ENCODE measurements at places on chromosomes 5 and 9. TPM values are rescaled to one million over a fixed set of nuclear protein-coding genes. Genes with fewer than 3 reads are reported as not detected.

GRCh38 chr9:33329979-33330378, 39.7 kb downstream of the NFX1 start:
- H3K4me1 ChIP-seq = no peaks in the 10 kb centered on the region
- H3K27me3 ChIP-seq = no peaks in the 10 kb centered on the region
- H3K4me3 ChIP-seq = no peak overlapping the region

DNA sequence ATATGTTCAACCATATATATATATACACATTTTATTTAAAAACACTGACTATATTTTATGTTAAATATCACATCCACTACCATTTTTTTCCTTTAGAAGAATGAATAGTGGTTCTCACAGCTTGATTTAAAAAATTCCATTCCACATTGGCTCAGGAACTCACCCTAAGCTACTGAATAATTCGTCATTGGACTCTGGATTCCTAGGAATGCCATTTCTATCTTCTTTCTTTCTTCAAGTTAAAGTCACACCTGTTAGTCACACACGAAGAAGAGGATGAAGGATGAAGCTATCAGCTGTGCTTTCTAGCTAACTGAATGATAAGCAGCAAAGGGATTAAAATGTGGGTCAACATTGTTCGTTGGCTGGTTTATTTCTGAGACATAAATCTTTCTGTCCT, 7.9 kb downstream of the ELOVL7 start:
- DNase-seq = no peak
- H3K4me1 ChIP-seq = no peaks in the 10 kb centered on the region
- no peaks in the 10 kb centered on the region for H3K27me3 ChIP-seq
- H3K27ac ChIP-seq = no peak overlapping the region

- no peaks in the 10 kb centered on the region for H3K27me3 ChIP-seq
- DNase-seq = no peak
- H3K27ac ChIP-seq = no peak overlapping the region
- no peaks in the 10 kb centered on the region for H3K36me3 ChIP-seq
- H3K4me3 ChIP-seq = no peak overlapping the region
These were observed 203.1 kb downstream of the SAXO1 start for GRCh38 chr9:18829873-18830272.

DNA sequence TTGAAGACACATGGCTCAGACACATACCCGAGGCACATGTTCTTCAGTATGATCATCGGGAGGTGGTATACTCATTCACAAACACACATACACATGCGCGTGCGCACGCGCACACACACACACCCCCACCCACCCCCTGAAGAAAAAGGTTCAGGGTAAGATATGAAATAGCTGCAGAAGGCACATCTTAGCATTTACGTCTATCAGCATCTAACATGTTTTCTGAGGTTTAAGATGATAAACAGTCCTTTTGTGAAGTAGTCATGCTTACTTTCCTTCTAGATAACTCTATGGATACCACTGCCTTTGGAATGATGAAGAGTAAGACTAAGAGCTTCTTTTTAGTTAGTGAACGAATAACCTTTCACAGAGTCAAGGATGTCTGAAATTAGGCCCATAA, 105.1 kb upstream of the GNA14 start:
- no peaks in the 10 kb centered on the region for H3K36me3 ChIP-seq
- H3K4me3 ChIP-seq = no peak overlapping the region
- H3K4me1 ChIP-seq = no peaks in the 10 kb centered on the region
- DNase-seq = no peak

DNA sequence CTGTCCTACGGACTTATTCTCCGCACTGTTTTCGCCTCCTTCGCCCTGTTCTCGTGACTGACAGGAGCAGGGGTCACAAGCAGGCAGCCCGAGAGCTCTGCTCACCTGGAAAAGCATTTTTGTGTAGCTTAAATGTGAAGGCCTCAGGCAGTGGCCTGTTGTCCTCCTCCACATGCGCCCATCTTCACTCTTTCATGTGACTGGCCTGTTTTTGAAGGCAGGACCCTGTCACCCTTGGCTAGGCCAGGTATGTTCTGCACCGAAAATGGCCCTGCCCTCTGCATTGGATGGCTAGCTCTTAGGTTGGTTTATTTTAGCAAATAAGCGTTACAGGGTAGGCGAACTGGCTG, 614 bp upstream of the CPLANE1 start:
- peak overlapping the region; percentile 77 for H3K27ac ChIP-seq
- peaks cover 6% of the 10 kb centered on the region for H3K4me1 ChIP-seq
- DNase-seq = no peak
- no peaks in the 10 kb centered on the region for H3K27me3 ChIP-seq
- peak overlapping the region; percentile 75 for H3K4me3 ChIP-seq

DNA sequence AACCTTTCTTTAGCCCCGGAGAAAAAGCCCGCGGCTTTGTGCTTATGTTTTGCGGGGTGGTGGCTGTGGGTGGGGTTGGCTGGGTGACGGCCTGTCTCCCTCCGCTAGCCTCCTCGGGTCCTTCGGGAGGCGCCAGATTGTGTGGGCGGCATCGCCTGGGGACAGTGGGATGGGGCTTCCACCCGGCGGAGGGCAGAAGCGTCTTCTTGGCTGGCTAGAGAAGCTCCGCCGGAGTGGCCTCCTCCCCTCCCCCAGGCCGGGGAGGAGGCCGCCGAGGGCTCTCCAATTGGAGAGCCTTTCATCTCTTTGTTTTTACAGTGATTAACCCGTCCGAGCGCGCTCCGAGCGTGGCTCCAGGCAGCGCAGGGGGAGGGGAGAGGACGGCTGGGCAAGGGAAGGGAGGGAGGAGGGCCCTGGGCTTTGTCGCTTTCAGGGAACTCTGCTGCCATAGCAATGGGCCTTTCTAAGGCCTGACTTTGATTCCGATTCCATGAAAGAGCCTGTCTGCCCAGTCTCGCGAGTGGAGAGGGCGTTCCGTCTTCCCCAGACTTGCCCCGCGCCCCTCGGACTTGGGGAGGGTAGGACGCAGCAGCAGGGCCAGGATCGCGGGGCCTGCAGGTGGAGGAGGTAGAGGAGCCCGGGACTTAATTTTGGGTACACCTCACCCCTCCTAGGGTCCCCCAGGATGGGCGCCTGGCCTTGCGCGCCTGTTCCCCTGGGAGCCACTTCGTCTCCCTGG, 36.7 kb upstream of the TIFAB start:
- no peak for DNase-seq
- H3K4me3 ChIP-seq = no peak overlapping the region
- no peak overlapping the region for H3K27ac ChIP-seq
- H3K36me3 ChIP-seq = no peaks in the 10 kb centered on the region
- no peaks in the 10 kb centered on the region for H3K27me3 ChIP-seq

DNA sequence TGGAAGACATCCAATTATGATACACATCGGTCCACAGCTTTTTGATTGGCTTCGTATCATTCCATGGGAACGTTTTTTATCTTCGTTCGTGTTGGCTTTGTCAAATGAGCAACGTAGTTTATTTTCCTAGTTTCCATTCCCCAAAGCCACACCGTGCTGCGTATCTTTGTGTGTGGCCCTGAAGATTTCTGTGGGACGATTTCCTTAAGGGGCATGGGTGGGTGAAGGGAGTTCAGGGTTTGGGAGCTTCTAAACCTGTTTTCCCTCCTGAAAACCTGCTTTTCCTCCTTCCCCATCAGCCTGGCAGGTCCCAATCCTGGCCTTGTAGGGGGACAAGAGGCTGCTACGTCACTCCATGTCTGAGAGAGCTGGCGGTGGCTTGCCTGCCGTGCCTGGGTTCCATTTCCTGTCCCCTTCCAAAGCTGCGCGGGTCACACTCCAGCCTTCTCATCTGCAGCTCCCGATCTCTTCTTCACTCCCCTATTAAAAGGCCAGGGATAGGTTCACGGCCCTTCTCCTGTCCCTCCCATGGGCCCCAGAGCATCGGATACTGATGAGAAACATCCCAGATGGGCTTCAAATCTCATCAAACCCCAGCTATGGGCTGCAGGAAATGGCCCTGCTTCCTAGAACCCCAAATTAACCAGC, 23.5 kb upstream of the ASS1 start:
- no peak overlapping the region for H3K4me3 ChIP-seq
- no peaks in the 10 kb centered on the region for H3K4me1 ChIP-seq
- H3K27me3 ChIP-seq = no peaks in the 10 kb centered on the region
- H3K36me3 ChIP-seq = no peaks in the 10 kb centered on the region
- H3K27ac ChIP-seq = no peak overlapping the region
- no peak for DNase-seq

DNA sequence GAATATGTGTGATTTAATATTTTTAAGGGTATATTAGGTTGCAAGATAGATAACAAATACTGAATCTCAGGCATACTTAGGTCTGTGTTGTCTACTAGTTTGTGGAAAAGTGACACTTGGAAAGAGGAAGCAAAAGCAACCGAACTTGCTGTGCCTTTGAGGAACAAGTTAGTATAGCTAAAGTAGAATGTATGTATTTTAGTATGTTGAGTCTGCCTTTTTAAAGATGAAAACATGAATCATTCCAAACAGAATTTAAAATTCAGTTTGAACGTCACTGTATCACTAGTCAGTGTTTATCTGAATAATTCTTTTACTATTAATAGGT, 12.9 kb downstream of the TLE4 start:
- no peak for DNase-seq
- H3K27me3 ChIP-seq = no peaks in the 10 kb centered on the region
- H3K4me1 ChIP-seq = peaks cover 45% of the 10 kb centered on the region
- H3K4me3 ChIP-seq = no peak overlapping the region
- H3K27ac ChIP-seq = no peak overlapping the region
- H3K36me3 ChIP-seq = no peaks in the 10 kb centered on the region

DNA sequence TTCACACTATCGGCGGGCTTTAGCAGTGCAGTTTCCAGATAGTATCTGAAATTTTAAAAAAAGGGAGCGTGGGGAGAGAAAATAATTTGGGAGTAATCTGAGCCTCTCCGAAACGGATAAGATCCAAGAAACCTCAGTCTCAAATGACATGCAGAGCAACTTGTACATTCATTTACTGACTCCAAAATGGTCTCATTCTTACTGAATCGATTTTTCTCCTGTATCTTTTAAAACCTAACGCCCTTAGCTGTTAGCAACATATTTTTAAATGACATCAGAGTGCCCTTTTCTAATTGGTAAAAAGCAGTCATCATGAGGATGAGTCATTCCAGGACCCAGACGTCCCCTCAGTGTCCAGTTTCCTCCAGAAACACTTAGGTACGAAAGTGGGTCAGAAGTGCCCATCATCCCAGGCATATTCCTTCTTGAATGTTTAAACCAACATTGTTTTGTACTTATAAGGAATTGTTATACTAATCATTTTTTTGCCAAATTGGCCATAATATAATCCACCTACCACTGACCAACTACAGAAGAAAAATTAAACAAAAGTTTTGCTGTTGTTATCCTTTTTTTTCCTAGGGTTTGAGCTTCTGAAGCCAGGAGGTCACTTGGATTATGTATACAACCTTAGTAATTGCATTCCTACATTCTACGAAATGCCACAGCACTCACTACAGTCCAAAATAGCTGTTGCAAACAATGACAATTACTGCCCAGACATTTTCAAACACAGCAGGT, 354.4 kb downstream of the ADAMTS6 start:
- no peak overlapping the region for H3K27ac ChIP-seq
- H3K27me3 ChIP-seq = no peaks in the 10 kb centered on the region
- no peak overlapping the region for H3K4me3 ChIP-seq
- DNase-seq = no peak
- H3K4me1 ChIP-seq = no peaks in the 10 kb centered on the region

GRCh38 chr5:78816143-78816765, 167.7 kb upstream of the LHFPL2 start:
- no peaks in the 10 kb centered on the region for H3K4me1 ChIP-seq
- H3K4me3 ChIP-seq = no peak overlapping the region
- H3K27me3 ChIP-seq = no peaks in the 10 kb centered on the region
- no peak overlapping the region for H3K27ac ChIP-seq
- no peak for DNase-seq
- H3K36me3 ChIP-seq = no peaks in the 10 kb centered on the region

DNA sequence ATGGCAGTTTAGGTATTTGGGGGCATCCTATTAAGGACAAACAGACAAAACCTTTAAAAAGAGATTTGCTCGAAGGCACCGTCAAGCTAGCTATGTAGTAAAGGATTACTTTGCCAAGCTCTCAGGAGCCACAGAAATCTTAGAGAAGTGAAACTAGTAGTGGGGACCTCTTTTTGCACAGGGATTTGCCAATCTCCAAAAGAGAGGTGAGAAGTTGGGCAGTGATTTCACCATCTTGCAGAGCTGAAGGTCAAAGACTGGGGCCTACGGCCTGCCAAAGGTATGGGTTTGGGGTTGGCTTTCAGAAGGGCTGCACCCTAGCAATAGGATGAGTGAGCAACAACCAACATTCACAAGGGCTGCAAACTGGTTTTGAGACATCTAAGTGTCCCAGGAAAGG, 1.6 kb upstream of the FCN1 start:
- H3K27me3 ChIP-seq = no peaks in the 10 kb centered on the region
- no peaks in the 10 kb centered on the region for H3K4me1 ChIP-seq
- H3K36me3 ChIP-seq = no peaks in the 10 kb centered on the region
- no peak overlapping the region for H3K4me3 ChIP-seq
- DNase-seq = no peak

GRCh38 chr9:136078024-136078423, 17.1 kb downstream of the NACC2 start:
- no peak overlapping the region for H3K4me3 ChIP-seq
- H3K27me3 ChIP-seq = no peaks in the 10 kb centered on the region
- H3K4me1 ChIP-seq = peaks cover 4% of the 10 kb centered on the region
- H3K36me3 ChIP-seq = no peaks in the 10 kb centered on the region

DNA sequence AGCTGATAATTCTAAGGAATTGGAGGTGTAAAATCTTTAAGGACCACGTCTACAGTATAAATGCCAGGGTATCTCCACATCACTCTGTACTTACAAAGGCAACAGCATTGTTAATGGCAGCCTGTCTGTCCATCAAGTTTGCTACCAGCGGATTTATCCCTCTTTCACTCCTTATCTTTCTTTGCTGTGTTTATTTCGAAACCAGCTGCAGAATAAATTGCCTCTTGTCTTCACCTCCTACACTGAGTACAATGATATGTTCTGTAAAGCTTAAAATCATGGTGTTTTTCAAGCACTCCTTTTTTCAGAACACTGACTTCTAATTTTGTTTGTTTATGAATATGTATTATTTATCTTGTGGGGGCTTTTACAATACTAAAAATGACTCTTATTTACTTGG, 1088.1 kb downstream of the NR2F1-AS1 start:
- H3K4me1 ChIP-seq = no peaks in the 10 kb centered on the region
- H3K36me3 ChIP-seq = no peaks in the 10 kb centered on the region
- H3K27me3 ChIP-seq = no peaks in the 10 kb centered on the region
- no peak overlapping the region for H3K27ac ChIP-seq

DNA sequence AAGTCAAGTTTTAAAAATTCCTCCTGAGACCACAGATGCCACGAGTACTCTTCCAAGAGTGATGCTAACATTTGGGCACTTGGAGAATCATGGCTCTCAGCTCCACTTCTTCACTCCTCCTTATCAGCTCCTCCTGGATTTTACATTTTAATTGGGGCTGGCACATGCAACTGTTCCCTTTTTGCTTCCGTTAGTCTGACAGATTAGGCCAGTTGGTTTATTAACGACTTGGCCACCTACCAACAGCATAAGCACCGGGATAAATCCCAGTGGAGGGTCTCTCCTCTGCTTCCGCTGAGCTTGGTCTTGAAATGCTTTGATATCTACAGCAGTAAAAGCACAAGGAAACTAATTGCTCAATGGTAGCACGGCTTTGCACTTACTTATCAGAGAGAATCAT, 134.6 kb upstream of the RASEF start:
- no peak overlapping the region for H3K27ac ChIP-seq
- no peak overlapping the region for H3K4me3 ChIP-seq
- DNase-seq = no peak
- H3K27me3 ChIP-seq = no peaks in the 10 kb centered on the region
- no peaks in the 10 kb centered on the region for H3K4me1 ChIP-seq
- no peaks in the 10 kb centered on the region for H3K36me3 ChIP-seq

Gene PCDHB15
- total RNA-seq = not detected

Gene CAMK4
- total RNA-seq = 357 TPM

Gene TXNDC8
- not detected for total RNA-seq

Gene PCDHGA3
- total RNA-seq = not detected

Gene SLC6A18
- total RNA-seq = not detected

Gene RFESD
- 5.2 TPM for total RNA-seq

Gene FOXD4L5
- total RNA-seq = 0.33 TPM

Gene PCDHGB6
- 0.20 TPM for total RNA-seq

Gene RNF145
- total RNA-seq = 142 TPM

Gene LCNL1
- not detected for total RNA-seq

Gene AK3
- total RNA-seq = 34.8 TPM
